ENCODE measurements at places on chromosomes 12 and 14. TPM values are rescaled to one million over a fixed set of nuclear protein-coding genes. Genes with fewer than 3 reads are reported as not detected.

GRCh38 chr12:108757856-108758255 is 26.5 kb upstream of the CORO1C start:
- DNase-seq = no peak
- no peaks in the 10 kb centered on the region for H3K27me3 ChIP-seq
- no peak overlapping the region for H3K27ac ChIP-seq
- no peak overlapping the region for H3K4me3 ChIP-seq
- no peaks in the 10 kb centered on the region for H3K36me3 ChIP-seq

GRCh38 chr12:52053536-52054209 is 2.4 kb downstream of the NR4A1 start:
- DNase-seq = no peak
- H3K36me3 ChIP-seq = peaks cover 19% of the 10 kb centered on the region
- H3K4me3 ChIP-seq = no peak overlapping the region
- H3K27me3 ChIP-seq = no peaks in the 10 kb centered on the region
- H3K27ac ChIP-seq = peak overlapping the region; percentile 100
- H3K4me1 ChIP-seq = peaks cover 16% of the 10 kb centered on the region

- DNase-seq = peak; percentile 96
- H3K4me3 ChIP-seq = peak within 1 kb of the TSS; percentile 85
- H3K4me1 ChIP-seq = peaks cover 30% of the 10 kb centered on the region
- no peaks in the 10 kb centered on the region for H3K27me3 ChIP-seq
- peaks cover 31% of the 10 kb centered on the region for H3K36me3 ChIP-seq
Measured at GRCh38 chr12:120580787-120581723, at the start of gene POP5. POP5 (minus strand) TSS chr12:120581402; CDS start chr12:120581362, 40 bp downstream.

- no peaks in the 10 kb centered on the region for H3K4me1 ChIP-seq
- no peaks in the 10 kb centered on the region for H3K36me3 ChIP-seq
- no peaks in the 10 kb centered on the region for H3K27me3 ChIP-seq
- DNase-seq = no peak
- no peak overlapping the region for H3K4me3 ChIP-seq
Measured at GRCh38 chr14:48504921-48505320, 829.5 kb upstream of the MDGA2 start.

DNA sequence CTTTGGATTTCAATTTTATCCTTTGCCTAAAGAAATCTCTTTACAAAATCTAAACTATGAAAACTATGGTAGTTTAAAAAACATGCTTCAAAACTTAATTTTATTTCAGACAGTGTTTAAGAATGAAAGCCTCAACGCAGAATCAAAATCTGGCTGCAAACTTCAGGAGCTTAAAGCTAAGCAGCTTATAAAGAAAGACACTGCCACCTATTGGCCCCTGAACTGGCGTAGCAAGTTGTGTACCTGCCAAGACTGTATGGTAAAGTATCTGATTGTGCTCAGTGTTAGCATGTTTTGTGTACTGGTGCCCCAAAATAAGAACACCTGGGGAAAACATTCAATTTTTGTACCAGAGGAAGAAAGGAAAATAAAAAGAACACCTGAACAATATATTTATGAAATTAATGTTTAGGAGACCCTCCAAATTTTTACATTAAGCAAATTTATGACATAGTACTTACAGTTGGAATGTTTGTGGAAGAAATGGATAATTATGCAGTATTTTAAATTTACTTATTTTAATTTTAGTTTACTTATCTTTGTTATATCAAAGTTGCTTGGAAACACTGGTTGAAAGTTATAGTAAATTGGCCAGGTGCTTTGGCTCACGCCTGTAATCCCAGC is 12.2 kb downstream of the UBR7 start:
- DNase-seq = no peak
- H3K36me3 ChIP-seq = peaks cover 57% of the 10 kb centered on the region
- H3K4me3 ChIP-seq = no peak overlapping the region
- no peaks in the 10 kb centered on the region for H3K27me3 ChIP-seq
- no peaks in the 10 kb centered on the region for H3K4me1 ChIP-seq

GRCh38 chr12:94297096-94297699 is 148.8 kb downstream of the PLXNC1 start:
- peaks cover 11% of the 10 kb centered on the region for H3K4me1 ChIP-seq
- H3K27ac ChIP-seq = no peak overlapping the region
- no peak for DNase-seq
- no peak overlapping the region for H3K4me3 ChIP-seq
- no peaks in the 10 kb centered on the region for H3K27me3 ChIP-seq
- H3K36me3 ChIP-seq = no peaks in the 10 kb centered on the region

GRCh38 chr14:33916663-33917565 is 34.0 kb downstream of the EGLN3 start:
- no peaks in the 10 kb centered on the region for H3K36me3 ChIP-seq
- no peaks in the 10 kb centered on the region for H3K27me3 ChIP-seq
- H3K4me3 ChIP-seq = no peak overlapping the region
- peak overlapping the region; percentile 74 for H3K27ac ChIP-seq

DNA sequence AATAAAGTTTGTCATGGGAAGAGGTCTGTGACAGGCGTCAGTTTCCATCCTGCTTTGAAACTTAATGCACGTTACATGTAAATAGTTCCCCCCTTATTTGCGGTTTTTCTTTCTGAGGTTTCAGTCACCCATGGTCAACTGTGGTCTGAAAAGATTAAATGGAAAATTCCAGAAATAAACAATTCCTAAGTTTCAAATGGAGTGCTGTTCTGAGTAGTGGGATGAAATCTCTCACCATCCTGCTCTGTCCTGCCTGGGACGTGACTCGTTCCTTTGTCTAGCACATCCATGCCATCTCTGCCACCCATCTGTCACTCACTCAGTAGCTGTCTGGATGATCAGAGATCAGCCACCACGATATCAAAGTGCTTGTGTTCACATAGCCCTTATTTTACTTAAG is 51.3 kb upstream of the DICER1 start:
- H3K27ac ChIP-seq = no peak overlapping the region
- H3K36me3 ChIP-seq = no peaks in the 10 kb centered on the region
- no peaks in the 10 kb centered on the region for H3K4me1 ChIP-seq
- no peak overlapping the region for H3K4me3 ChIP-seq
- DNase-seq = no peak
- H3K27me3 ChIP-seq = no peaks in the 10 kb centered on the region

GRCh38 chr14:100106250-100107112 is 41.3 kb downstream of the EVL start:
- no peaks in the 10 kb centered on the region for H3K36me3 ChIP-seq
- H3K4me1 ChIP-seq = peaks cover 56% of the 10 kb centered on the region
- no peak for DNase-seq

The CCDC60 gene
- not detected for total RNA-seq

The DPPA3 gene
- not detected for total RNA-seq

The GDF3 gene
- not detected for total RNA-seq

The ERP27 gene
- 2.4 TPM for total RNA-seq

The CCNB1IP1 gene
- 60.3 TPM for total RNA-seq

The SLC6A15 gene
- 1.1 TPM for total RNA-seq

The ITGA7 gene
- 285 TPM for total RNA-seq

The TMEM19 gene
- 18.4 TPM for total RNA-seq

The ASIC1 gene
- total RNA-seq = not detected

The KRT85 gene
- not detected for total RNA-seq

The RTN1 gene
- 129 TPM for total RNA-seq

Measured in thoracic aorta (tissue), 2 donors.